Spinal cord (tissue), 10 donors: ENCODE measurements at places on chromosomes 12 and 14. TPM values are rescaled to one million over a fixed set of nuclear protein-coding genes. Genes with fewer than 3 reads are reported as not detected.

KCTD10 gene
- total RNA-seq: 32.1 TPM

TTC6 gene
- 6.7 TPM for total RNA-seq

KLHL28 gene
- total RNA-seq: 21.2 TPM

DNAJC22 gene
- total RNA-seq: 2.2 TPM

SLC2A14 gene
- 0.30 TPM for total RNA-seq

KSR2 gene
- 2.5 TPM for total RNA-seq

SYT10 gene
- 6.6 TPM for total RNA-seq

DNA sequence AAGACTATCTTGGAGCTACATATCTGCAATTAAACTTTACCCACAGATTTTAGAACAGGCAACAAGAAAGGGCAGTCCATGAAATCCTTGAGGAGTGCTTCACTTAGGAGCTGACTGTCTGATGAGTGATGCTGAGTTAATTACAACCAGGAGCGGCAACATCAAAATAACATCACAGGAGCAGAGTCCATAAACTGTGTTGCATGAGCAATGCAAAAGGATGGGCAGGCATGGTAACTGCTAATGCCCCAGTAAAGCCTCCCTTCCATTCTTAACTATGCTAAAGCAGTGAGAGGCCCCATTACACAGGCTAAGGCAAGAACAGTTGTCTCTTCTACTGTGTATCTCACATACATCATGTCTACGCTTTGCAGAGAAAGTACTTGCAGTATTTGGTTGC is 156.6 kb downstream of the PAX9 start:
- H3K4me1 ChIP-seq: no peaks in the 10 kb centered on the region
- H3K36me3 ChIP-seq: no peaks in the 10 kb centered on the region
- H3K27ac ChIP-seq: no peak overlapping the region
- no peaks in the 10 kb centered on the region for H3K27me3 ChIP-seq
- H3K4me3 ChIP-seq: no peak overlapping the region
- DNase-seq: no peak

- no peaks in the 10 kb centered on the region for H3K4me1 ChIP-seq
- H3K27me3 ChIP-seq: no peaks in the 10 kb centered on the region
- no peak overlapping the region for H3K27ac ChIP-seq
- no peak overlapping the region for H3K4me3 ChIP-seq
- DNase-seq: no peak
These were observed 333.7 kb downstream of the EGLN3 start for GRCh38 chr14:33617154-33617553.

- H3K36me3 ChIP-seq: no peaks in the 10 kb centered on the region
- DNase-seq: no peak
- H3K27ac ChIP-seq: no peak overlapping the region
- peaks cover 3% of the 10 kb centered on the region for H3K4me1 ChIP-seq
- no peaks in the 10 kb centered on the region for H3K27me3 ChIP-seq
These were observed 111.9 kb upstream of the CCDC175 start for GRCh38 chr14:59688224-59689170.

DNA sequence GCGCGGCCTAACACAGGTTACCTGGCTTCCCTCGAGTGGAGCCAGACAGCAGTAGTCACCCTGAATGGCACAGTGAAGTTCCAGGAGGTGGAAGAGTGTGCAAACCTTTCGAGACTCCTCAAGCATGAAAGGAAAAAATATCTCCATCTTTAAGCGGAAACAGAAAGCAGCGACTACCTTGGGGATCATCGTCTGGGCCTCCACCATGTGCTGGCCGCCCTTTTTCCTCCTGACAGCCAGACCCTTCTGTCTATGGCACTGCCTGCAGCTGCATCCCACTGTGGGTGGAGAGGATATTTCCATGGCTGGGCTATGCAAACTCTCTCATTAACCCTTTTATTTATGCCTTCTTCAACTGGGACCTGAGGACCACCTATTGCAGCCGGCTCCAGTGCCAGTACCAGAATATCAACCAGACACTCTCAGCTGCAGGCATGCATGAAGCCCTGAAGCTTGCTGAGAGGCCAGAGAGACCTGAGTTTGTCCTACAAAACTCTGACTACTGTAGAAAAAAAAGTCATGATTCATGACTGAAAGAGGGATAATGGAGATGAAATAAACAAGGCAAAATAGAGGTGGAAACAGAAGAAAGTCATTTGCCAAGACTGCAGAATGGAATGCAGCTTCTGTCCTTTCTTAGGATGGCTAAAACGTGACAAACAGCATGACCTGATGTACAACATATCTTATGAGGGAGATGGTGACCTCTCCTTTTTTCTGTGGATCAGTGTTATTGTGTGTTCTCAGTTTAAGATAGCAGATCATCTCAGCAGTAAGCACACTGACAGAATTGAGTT is 2.4 kb upstream of the HEBP1 start:
- DNase-seq: no peak
- H3K4me3 ChIP-seq: no peak overlapping the region
- peaks cover 22% of the 10 kb centered on the region for H3K4me1 ChIP-seq
- H3K27me3 ChIP-seq: no peaks in the 10 kb centered on the region
- H3K27ac ChIP-seq: no peak overlapping the region

GRCh38 chr14:93012506-93012905 is 89.6 kb downstream of the CHGA start:
- no peaks in the 10 kb centered on the region for H3K27me3 ChIP-seq
- DNase-seq: no peak
- H3K36me3 ChIP-seq: peaks cover 35% of the 10 kb centered on the region
- peaks cover 99% of the 10 kb centered on the region for H3K4me1 ChIP-seq
- H3K27ac ChIP-seq: peak overlapping the region; percentile 8

GRCh38 chr12:3244219-3244750 is 167.1 kb downstream of the TSPAN9 start:
- no peaks in the 10 kb centered on the region for H3K27me3 ChIP-seq
- H3K27ac ChIP-seq: no peak overlapping the region
- DNase-seq: no peak
- H3K4me1 ChIP-seq: peaks cover 27% of the 10 kb centered on the region
- no peak overlapping the region for H3K4me3 ChIP-seq

- no peak overlapping the region for H3K27ac ChIP-seq
- DNase-seq: no peak
- H3K36me3 ChIP-seq: no peaks in the 10 kb centered on the region
- peaks cover 6% of the 10 kb centered on the region for H3K4me1 ChIP-seq
- no peak overlapping the region for H3K4me3 ChIP-seq
These were observed 64.8 kb downstream of the DAD1 start for GRCh38 chr14:22524115-22524783.

DNA sequence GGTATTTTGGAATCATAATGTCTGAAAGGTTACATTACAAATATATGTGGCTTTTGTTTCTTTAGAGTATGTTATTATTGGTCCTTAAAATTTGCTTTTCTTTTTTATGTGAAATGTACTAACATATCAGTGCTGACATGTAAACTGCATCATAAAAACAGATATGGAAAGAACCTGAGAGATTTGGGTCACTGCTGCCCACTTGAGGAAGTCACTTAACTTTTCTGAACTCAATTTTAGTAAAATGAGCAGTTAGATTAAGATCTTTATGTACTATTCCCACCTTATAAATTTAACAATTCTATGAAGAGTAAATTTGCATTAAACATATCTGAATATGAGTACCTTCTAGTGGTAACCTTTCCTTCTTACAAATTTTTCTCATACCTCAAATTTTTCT is 7.5 kb downstream of the PTGR2 start:
- H3K4me1 ChIP-seq: no peaks in the 10 kb centered on the region
- no peak overlapping the region for H3K27ac ChIP-seq
- DNase-seq: no peak
- no peak overlapping the region for H3K4me3 ChIP-seq

DNA sequence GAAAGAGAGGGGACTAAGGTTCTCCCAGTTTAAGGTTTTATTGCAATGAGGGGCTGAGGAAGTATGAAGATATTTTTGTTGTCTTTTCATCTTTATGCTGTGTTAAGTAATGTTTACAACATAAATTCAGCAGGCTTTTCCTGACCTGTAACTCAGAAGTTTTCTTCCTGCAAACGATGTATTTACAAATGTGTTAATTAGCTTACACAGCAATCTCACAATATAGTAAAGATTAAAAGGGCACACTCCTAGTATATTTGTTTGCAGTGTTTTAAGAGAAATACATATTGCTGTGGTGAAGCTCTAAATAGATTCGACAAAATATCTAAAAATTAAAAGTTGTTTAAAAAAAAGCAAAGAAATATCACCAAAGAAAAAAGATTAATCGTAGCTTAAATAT is 55.7 kb downstream of the OR11H12 start:
- no peaks in the 10 kb centered on the region for H3K36me3 ChIP-seq
- no peaks in the 10 kb centered on the region for H3K4me1 ChIP-seq
- no peak for DNase-seq
- no peak overlapping the region for H3K4me3 ChIP-seq

GRCh38 chr12:75635606-75636444 is 124.4 kb upstream of the KRR1 start:
- H3K27me3 ChIP-seq: no peaks in the 10 kb centered on the region
- no peaks in the 10 kb centered on the region for H3K36me3 ChIP-seq
- no peak overlapping the region for H3K27ac ChIP-seq
- DNase-seq: no peak

DNA sequence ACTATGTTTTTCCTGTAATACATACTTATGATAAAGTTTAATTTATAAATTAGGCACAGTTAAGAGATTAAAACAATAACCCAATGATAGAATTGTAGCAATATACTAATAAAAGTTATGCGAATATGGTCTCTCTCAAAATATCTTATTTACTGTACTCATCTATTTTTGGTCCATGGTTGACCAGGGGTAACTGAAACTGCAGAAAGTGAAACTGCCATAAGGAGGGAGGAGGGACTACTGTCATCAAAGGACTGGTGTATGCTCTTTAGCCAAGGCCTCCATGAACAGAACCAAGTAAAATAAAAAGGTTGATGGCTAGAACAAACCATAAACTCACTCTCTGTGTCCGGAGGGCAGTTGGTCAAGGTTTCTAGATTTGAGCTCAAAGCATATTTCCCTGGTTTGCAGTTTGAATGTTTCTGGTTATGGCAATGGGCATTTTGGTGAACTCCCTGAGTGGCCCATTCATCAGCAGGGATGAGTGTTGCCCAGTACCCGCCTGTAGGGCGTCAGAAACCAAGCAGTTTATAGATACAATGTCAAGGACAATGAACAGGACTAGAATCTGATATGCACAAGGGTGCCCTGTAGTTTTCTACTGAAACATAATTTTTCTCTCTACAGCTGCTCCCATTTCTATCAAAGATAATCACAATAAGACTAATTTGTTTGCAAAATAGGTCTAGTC is 19.8 kb downstream of the LEMD3 start:
- H3K27me3 ChIP-seq: no peaks in the 10 kb centered on the region
- no peaks in the 10 kb centered on the region for H3K4me1 ChIP-seq
- no peaks in the 10 kb centered on the region for H3K36me3 ChIP-seq
- DNase-seq: no peak
- H3K4me3 ChIP-seq: no peak overlapping the region

- no peak overlapping the region for H3K27ac ChIP-seq
- no peaks in the 10 kb centered on the region for H3K4me1 ChIP-seq
- no peaks in the 10 kb centered on the region for H3K27me3 ChIP-seq
- DNase-seq: no peak
- H3K4me3 ChIP-seq: no peak overlapping the region
These were observed 2.3 kb downstream of the RDH12 start for GRCh38 chr14:67703997-67704396.

DNA sequence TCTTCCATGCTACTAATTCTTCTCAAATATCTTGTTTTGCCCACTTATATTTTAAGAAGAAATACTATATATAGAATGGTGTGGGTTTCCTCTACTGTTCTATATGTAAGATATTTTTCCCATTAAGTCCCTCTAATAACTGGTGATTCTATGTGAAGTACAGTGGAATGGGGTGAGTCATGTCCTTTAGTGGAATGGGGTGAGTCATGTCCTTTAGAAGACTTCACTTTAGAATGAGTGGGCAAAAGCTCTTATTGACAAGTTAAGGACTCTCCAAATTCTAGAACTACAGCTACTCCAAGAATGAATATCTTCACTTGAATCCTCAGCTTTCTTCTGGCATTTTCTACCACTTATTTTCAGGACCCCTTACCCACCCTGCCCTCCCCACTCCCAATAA is 349.9 kb downstream of the ETNK1 start:
- no peaks in the 10 kb centered on the region for H3K36me3 ChIP-seq
- H3K27ac ChIP-seq: no peak overlapping the region
- no peak for DNase-seq
- H3K27me3 ChIP-seq: no peaks in the 10 kb centered on the region
- no peaks in the 10 kb centered on the region for H3K4me1 ChIP-seq
- no peak overlapping the region for H3K4me3 ChIP-seq

DNA sequence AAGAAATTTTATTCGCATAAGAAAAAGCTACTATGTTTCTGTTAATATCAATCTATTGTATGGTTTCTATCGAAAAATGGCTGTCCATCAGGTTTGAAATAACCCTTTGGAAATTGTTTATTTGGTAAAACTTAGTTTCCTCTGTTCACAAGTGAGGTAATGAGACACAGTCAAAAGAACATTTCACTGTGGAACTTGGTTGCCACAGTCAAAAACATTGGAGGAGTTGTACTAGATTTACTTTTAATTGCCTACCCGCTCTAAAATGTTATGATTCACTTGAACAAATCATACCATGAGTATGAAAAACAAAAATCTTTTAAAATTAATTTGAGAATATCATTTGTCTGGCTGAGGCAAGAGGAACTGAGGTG is 46.5 kb downstream of the ITPR2 start:
- H3K36me3 ChIP-seq: no peaks in the 10 kb centered on the region
- H3K4me1 ChIP-seq: peaks cover 5% of the 10 kb centered on the region
- H3K27ac ChIP-seq: peak overlapping the region; percentile 16

GRCh38 chr14:60381909-60382308 is 104.0 kb downstream of the C14orf39 start:
- no peaks in the 10 kb centered on the region for H3K36me3 ChIP-seq
- H3K4me3 ChIP-seq: no peak overlapping the region
- H3K4me1 ChIP-seq: no peaks in the 10 kb centered on the region
- H3K27ac ChIP-seq: no peak overlapping the region

DNA sequence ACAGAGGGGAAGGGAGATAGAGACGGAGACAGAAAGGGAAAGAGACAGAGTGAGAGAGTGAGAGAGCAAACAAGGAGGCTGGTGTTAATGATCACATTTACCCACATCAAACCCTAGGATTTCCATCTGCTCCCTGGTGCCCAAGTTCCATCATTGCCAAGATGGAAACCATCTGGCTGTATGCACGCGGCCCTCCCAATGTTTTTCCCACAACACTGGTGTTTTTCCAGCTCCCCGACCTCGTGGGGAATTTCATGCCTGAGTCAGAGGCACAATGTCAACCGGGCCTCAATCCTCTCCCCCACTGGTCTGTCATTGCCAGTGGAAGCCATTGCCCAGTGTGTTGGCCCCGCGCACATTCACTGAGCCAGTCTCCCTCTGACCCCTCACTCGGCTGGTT is 19.9 kb upstream of the BDKRB2 start:
- no peaks in the 10 kb centered on the region for H3K36me3 ChIP-seq
- DNase-seq: no peak
- H3K4me1 ChIP-seq: peaks cover 14% of the 10 kb centered on the region
- H3K27me3 ChIP-seq: no peaks in the 10 kb centered on the region

DNA sequence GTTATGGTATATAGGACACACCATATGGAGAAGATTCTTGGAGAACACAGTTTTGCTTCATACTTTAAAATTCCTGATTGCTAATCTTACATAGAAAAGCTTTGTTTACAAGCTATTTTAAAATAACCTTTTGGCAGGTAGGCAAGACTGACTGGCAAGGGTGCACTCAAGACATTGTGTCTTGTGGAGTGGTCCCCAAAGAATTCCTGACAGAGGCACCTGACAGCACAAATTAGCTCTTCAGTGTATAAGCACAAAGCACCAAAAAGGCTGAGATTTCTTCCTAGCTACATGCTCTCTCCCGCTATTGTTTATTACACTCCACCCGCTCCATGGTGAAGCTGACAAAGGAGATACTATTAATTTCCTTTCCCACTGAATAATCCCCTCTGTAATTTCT is 139.4 kb downstream of the MON2 start:
- H3K4me3 ChIP-seq: no peak overlapping the region
- H3K27ac ChIP-seq: no peak overlapping the region
- peaks cover 3% of the 10 kb centered on the region for H3K4me1 ChIP-seq
- H3K36me3 ChIP-seq: no peaks in the 10 kb centered on the region
- H3K27me3 ChIP-seq: no peaks in the 10 kb centered on the region
